NCI-H1105 (cell line): ENCODE measurements at places on chromosomes 5 and 9.

- DNase-seq = no peak
Observed at GRCh38 chr5:59682542-59682941, 211.0 kb downstream of the PDE4D start.

- DNase-seq = no peak
Observed at GRCh38 chr5:96427824-96428223, 5.2 kb downstream of the PCSK1 start.

GRCh38 chr9:128995791-128996190 lies 32.3 kb downstream of the SH3GLB2 start:
- DNase-seq = no peak

DNA sequence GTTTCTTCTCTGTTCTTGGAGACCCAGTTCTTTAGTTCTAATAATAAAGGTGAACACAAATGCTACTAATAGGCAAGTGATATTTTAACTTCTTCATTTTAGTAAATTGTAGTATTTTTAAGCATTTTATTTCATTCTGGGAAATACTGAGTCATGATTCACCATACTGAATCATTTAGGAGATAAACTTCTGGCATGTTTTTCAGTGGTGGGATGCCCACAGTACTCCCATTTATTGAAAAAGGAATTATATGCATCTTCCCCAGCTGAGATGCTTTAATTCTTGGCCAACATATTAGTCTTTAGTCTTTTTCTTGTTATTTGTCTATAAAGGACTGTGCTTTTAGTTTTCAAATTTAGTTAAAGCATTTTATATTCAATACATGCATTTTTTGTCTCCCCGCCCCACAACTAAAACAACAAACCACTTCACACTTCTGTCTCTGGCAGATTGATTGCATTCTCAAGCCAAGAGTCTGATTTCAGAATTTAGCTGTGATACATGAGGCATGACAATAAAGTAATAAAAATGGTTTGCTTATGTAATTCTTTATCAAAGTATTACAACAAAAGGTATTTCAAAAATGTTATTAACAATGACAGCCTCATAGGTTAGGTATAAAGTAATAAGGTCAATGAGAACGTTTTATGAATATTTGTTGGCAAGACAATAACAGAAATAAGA lies 125.2 kb upstream of the CDH18 start:
- no peak for DNase-seq

DNA sequence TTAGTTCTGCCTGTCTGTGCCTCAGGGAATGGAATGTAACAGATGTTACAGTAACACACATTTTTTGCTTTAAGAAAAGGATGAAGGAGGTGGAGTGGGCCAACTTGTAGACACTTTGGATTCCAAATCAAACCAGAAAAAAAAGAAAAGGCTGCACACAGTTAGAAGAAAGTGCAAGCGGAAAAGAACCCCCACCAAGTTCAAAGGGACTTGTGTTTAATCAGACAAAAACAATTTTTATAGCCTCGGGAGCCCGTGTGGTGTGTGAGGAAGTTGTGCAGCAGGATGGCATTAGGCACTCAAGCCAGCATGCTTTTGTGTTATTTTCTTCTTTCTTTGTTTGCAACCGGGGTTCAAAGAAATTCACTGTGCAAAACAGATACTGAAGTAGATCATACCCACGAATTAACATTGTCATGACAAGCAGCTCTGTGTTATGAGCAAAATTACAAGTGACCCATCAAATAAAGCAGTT lies 189.5 kb downstream of the SEMA5A start:
- DNase-seq = no peak

DNA sequence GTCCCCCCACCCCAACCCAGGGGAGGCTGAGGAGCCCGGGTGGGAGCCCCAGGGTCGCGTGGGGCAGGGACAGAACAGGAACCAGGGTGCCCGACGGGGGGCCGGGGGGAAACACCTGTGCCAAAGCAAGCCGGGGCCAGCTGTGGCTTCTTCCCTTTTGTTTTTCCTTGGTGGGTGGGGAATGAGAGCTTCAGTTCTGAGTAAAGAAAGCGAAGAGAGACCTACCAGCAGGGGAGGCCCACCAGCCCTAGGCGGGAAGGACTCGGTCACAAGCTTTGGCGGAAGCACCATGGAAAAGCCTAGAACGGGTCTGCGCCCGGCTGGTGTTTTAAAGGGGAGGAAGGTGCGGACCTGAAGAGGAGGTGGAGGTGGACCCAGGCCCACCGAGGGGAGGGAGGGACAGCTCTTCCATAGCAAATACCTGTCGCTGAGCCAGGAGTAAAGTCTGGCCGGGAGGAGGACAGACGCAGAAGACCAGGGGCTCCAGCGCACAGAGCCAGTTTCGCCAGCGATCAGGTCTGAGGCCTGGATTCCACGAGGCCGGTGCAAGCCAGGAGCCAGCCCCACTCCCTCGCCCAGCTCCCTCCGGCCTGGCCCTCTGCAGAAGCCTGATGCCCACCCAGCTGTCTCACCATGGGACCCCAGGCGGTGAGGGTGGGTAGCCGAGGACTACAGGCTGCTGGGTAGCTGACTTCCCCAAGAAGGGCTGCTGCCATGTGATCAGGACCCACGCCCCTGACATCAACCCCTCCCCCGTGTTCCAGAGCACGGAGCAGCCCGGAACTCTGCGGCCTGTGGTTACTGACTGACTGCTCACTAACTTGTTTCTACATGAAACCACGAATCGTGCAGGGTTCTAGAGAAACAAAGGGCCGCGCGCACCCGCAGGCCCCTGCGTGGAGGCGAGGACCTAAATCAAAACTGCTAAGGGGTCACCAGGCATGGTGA lies 849 bp upstream of the MGAT1 start:
- DNase-seq = no peak

DNA sequence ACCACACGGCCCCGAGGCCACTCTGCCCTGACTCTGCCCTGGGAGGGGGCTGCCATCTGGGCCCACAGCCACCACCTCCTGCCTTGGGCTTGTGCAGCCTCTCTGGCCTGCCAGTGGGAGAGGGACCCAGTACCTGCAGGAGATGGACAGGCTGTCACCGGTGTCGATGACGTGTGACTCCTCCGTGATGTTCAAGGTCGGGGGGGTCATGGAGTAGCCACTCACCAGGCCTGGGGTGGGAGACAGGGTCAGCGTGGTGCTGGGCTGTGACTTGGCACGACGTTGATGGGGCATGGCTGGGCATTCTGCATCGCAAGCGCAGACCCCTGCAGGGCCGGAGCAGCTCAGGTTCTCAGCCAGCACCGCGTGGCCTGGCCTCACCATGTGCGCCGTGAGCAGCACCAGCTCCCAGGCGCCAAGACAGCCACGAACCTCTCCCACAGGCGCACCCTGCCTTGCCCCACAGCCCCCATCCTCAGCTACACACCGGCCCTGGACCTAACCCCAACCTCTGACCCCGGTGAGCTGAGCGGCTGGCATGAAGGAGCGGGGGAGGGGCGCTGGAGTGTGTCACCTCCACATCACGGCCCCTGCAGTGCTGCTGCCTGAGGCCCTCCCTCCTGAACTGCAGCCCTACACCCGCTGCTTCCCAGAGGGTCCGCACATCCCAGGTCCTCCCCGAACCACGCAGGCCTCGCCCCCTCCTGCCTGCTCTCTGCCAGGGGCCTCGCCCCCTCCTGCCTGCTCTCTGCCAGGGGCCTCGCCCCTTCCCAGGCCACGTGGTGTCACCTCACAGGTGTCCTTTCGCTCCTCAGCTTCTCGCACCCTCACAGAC lies 17.6 kb downstream of the FLT4 start:
- no peak for DNase-seq

DNA sequence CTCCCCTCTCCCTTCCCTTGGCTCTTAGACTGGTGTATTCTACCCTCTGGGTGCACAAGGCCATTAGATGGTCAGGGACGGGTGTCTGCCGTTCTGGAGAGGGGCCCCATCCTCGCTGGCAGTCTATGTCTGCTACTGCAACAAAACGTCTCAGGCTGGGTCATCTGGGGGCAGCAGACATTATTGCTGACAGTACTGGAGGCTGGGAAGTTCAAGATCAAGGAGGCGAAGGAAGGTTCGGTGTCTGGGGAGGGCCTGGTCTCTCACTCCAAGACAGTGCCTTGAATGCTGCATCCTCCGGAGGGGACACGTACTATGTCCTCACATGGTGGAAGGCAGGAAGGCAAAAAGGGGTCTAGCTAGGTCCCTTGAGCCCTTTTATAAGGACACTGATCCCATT lies 93.4 kb upstream of the COL5A1 start:
- DNase-seq = no peak

DNA sequence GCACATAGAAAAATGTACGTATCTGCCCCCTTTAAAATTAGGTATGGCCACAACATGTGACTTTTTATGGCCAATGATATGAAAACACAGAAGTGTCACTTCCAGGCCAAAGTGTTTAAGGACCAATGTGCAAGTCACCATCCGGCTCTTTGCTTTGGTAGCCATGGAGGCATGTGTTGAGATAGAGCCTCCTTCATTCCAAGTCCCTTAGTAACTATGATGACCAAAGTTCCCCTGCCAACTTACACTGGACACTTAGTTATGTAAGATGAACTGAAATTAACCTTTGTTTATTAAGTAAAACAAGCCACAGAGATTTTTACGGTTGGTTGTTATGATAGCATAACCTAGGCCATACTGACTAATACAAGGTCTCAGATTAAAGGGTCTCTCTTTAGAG lies 51.0 kb downstream of the FBN2 start:
- DNase-seq = no peak

DNA sequence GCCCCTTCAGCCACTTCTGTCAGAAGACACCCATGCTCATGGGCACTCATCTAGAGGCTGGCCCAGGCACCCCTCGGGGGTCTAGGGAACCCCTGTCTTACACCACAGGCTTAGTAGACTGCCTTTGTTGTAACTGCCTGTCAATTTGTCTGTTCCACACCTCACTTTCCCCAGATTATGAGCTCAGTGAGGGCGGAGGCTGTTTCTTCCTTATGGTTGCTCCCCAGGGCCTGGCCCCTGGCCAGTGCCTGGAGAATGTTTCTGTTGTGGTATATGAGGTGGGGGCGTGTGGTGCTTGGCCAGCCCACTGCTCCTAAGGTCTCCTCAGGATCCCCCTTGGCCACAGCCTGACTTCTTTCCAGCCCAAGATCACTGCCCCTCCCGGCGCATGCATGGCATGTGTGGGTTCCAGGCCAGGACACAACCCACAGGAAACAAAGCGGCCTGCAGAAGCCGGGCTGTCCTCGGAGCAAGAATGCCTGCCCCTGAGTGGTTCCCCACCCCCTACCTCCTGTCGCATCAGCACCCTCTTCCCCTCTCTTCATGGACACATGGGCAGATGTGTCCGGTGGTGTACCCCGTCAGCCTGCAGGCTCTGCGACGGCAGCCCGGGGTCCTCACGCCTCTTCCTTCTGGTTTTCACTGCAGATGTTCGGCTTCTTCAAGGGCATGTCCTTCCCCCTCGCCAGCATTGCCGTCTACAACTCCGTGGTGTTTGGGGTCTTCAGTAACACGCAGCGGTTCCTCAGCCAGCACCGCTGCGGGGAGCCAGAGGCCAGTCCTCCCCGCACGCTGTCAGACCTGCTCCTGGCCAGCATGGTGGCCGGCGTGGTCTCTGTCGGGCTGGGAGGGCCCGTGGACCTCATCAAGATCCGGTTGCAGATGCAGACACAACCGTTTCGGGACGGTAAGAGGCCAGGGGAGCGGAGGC lies 17.7 kb downstream of the SLC25A48 start:
- no peak for DNase-seq

GRCh38 chr9:92140074-92140753 lies 25.0 kb upstream of the SPTLC1 start:
- DNase-seq = peak; percentile 33

DNA sequence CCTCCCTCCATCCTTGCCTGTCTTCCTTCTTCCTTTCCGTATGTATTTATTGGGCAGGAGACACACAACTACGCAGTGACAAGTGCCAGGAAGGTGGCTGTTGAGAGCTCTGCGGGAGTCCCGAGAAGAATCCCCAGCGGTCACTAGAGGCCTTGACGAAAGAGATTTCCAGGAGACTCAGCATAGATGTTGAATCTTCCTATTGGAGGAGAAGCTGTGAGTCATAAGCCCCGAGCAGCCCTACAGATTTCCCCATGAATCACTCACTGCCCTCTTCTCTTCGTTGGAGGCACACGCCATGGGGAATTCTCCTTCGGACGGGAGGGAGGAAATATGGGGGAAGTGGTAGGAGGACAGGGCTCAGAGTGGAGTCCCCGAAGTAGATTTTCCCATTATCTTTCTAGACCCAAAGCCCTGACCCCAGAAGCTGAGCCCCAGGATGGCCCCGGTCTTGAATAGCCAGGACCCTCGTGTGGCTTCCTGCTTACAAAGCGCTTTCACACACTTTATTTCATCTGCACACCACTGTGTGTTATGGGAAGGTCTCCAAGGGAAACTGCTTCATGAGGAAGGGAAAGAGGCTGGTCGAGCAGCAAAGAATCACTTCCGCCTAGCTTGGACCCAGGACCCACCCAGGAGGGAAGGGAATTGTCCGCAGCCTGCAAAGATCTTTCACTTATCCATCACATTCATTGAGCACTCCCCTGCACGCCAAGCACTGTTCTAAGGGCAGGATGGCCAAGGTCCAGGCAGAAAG lies 12.7 kb downstream of the DUSP1 start:
- DNase-seq = no peak

DNA sequence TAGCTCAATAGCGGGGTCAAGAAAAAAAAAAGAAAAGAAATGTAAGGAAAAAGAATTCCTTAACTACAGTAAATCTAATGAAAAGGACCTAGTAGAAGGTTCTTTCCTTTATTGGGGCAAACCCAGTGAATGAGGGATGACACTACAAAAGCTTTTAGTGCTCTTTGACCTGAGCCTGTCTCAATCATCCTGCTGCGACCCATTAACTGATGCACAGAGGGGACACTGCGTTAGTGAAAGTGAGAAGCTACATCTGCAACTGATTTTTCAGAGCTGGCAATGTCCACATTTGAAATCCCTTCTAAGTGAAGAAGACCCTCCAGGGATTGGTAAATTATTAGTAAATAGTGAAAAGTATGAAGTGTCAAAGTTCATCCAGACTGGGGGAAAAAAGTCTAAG lies 101.1 kb downstream of the OTULIN start:
- no peak for DNase-seq

DNA sequence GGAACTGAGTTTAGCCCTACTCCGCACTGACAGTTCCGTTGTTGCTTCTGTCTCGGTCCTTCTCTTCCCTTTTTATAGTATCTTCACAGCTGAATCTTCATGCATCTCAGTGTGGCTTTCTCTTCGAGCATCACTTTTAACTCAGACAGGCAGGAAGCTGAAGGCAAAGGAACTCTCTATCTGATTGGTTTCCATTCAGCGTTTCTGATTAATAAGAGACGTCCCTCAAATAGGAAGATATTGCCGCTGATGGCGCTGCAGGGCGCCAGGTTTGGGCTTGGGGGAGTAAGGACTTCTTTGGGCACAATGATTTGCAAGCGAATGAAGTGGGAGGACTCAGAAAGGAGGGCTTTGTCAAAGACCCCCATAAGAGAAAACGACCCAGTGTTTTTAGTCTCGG lies at the start of gene CDH9:
TSS of gene CDH9 (minus strand) at position 111 of the 400 bp plus-strand sequence. CDS start 50,253 bp downstream, outside the sequence.
- no peak for DNase-seq

DNA sequence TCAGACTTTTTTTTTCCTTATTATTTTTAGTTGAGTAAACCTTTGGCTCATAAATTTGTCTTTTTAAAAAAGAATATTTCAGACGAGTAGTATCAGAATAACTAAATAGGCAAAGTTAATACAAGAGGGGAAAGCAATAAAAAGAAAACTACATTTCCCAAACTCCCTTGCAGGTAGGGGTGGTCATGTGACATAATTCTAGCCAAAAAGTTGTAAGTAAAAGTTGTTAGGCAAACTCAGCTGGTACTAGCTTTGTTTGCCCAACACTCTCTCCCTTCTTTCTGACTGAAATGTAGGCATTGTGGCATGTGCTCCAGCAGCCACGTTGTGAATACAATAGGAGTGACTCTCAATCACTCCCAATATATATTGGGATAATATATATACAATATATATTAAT lies 20.9 kb downstream of the GIN1 start:
- DNase-seq = no peak
